ENCODE measurements at places on chromosomes 3 and 15. TPM values are rescaled to one million over a fixed set of nuclear protein-coding genes. Genes with fewer than 3 reads are reported as not detected.

- DNase-seq = no peak
Measured at GRCh38 chr15:86885616-86886015, 805.9 kb downstream of the AGBL1 start.

DNA sequence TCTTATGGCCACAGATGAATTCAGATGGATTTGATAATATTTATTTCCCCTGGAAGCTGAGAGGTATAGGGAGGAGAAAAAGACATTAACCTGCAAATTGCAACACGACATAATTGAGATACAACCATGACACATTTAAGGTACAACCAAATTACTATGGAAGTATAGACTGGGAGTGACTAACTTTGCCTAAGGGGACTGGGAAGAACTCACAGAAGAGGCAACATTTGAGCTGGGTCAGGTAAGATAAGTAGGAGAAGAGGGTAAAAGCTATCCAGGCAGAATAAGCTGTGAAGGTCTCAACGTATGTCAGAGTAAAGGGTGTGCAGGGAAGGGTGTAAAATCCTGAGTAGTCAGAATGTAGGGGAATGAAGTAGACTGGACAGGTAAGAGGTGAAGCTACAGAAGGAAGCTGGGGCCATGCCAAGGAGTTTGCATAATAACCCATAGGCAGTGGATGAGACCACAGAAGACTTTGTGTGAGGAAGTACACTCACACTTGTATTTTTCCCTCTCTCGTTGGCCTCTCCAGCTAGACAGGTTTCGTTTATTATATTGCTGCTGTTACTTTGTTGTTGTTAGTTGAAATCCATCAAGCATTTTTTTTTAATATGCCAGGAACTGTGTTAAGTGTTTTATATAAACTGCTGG lies 28.0 kb upstream of the PTX3 start:
- no peak for DNase-seq

GRCh38 chr3:122923611-122924010 lies 104.0 kb downstream of the SEMA5B start:
- no peak for DNase-seq

GRCh38 chr3:149621218-149622005 lies 36.4 kb downstream of the WWTR1 start:
- DNase-seq = no peak

DNA sequence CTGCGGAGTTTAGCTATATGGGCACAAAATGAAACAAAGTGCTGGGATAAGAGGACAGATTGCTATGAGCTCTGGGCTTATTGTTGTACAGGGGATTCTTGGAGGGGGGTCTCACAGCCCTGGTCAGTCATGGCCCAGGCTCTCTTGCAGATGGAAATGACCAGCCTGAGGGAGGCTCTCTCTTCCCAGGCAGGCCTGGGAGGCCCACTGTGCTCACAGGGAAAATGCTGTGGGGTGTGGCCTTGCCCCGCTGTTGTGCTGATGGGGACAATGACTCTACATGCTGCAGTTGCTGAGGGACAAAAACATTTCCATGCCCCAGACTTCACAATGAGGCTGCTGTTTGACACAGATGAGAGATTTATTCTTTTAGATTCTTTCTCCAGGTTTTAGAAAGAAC lies 202.2 kb downstream of the KLF13 start:
- no peak for DNase-seq

ST3GAL6 gene
- polyA plus RNA-seq = 2.0 TPM

GRCh38 chr3:72255791-72256559 lies 471.0 kb upstream of the PROK2 start:
- no peak for DNase-seq

RASGRF1 gene
- 0.90 TPM for polyA plus RNA-seq

DNA sequence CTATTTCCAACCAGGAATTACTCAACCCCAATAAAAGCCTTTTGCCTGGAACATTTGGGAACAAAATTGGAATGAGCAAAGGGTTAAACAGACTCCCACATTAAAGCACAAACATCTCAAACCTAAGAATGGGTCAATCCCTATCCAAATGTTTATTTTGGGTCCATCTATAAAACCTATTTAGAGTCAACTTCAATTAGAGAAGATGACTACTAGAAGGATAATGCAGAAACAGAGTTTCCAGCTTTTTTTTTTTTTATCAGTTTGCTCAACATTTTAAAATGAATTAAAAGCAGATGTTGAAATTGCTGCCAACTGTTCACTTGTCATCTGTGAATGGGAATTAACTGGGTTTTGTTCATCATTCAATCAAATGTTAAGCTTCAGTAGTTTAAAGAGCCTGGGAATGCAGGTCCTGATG lies 4.1 kb upstream of the TBC1D23 start:
- no peak for DNase-seq

- DNase-seq = no peak
Measured at GRCh38 chr3:112355307-112355687, 22.3 kb downstream of the CD200 start.

SENP5 gene
- polyA plus RNA-seq = 11.3 TPM

POC1A gene
- 1.3 TPM for polyA plus RNA-seq

DNA sequence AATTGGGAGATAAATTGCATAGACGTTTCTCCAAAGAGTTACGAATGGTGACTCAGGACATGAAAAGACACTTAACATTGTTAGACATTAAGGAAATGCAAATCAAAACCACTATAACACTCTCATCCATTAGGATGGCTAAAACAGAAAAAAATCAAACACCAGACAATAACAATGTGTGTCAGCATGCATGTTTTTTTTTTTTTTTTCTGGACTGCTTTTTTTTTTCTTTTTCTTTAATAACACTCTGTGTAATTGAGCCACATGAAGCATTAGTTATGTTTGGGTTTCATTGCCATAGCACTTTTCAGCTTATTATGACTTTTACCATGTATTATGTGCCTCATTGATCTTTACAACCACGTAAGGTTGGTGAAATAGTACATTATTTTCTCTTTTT lies 95.0 kb downstream of the NFKBIZ start:
- DNase-seq = no peak

GRCh38 chr15:70199124-70199482 lies 101.4 kb upstream of the TLE3 start:
- DNase-seq = no peak

P2RY14 gene
- polyA plus RNA-seq = 2.8 TPM

DNA sequence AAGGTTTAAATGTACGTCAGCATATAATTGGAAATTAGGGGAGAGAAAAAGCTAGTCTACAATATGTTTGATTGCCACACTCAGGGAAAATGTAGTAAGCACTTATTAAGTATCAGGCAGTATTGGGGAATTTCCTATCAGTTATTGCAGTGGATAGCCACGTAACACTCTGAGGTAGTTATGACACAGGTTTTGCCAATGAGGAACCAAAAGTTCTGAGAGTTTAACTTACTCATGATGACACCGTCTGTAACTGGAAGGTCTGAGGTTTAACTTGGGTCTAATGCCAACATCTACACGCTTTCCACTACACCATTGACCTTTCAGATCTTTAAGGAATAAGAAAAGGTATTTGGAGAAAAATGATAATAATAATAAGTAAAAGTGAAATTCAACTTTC lies 89.5 kb downstream of the ZMAT3 start:
- no peak for DNase-seq

DNA sequence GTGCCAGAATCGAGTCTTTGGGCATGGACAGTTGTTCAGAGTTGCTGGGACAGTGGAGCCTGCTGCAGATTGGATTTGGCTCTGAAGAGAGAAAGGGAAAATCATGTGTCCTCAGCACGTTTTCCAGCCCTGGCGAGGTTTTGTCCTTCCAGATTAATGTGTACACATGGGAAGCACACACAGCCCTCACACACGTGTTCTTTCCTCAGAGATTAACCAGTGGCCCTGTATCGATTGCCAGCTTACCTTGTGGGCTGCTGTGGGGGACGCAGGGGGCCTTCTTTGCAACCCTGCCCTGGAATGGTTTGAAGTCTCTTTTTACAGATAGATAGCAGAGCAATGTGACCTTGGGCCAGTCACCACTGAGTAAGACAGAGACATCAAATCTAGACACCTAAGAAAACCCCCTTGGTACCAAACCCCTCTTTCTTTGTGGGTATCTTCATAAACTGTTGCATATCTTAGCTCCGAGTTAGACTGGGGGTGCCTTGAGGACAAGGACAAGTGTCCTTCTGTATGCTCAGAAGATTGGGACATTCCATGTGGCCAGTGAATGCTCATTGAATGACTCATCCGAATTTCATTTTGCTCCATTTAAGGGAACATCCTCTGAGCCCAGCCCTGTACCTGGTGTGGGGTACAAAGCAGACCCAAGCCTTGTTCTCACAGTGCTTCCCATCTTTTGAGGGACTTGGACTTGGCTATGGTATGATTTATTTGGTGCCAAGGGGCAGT lies 48.0 kb downstream of the SMAD6 start:
- no peak for DNase-seq

- DNase-seq = no peak
Measured at GRCh38 chr15:69091654-69092053, 68.8 kb upstream of the GLCE start.

AGBL1 gene
- polyA plus RNA-seq = not detected

DNA sequence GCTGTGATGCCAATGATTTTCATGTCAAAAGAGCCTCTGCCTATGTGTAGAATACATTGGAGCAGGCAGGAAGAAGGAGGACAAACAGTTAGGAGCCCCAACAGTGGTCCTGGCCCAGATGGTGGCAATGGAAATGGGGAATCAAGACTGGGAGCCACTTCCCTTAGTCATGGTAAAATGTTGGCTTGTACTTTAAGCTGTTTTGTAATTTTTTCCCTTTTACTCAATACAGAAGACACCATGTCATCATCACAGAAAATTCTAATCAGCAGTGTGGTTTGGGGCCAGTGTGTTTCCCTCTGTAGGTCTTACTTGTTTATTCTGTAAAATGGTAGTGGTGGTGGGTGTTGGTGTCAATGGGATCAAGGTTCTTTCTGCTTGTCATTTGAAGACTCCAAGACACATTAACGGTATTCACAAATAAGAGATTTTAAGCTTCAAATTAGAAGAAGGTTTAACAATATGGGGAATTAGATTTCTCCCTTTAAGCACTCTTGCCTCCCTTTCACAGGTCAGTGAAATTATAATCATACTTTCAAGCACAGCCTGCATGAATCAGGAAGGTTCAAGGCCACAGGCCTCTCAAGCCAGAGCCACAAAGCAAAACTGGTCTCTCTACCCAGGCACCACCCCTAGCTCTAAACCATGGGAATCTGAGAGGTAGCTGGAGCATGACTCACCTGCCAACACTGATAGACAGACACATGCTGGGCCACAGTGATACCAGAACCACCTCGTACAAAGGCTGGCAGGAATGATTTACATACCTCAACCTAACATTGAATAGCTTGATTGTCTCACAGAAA lies 24.9 kb downstream of the SIAH2 start:
- no peak for DNase-seq

GRCh38 chr3:187401856-187402255 lies 33.7 kb downstream of the RTP4 start:
- no peak for DNase-seq

ZNF660 gene
- polyA plus RNA-seq = 6.7 TPM

GHSR gene
- polyA plus RNA-seq = not detected

DNA sequence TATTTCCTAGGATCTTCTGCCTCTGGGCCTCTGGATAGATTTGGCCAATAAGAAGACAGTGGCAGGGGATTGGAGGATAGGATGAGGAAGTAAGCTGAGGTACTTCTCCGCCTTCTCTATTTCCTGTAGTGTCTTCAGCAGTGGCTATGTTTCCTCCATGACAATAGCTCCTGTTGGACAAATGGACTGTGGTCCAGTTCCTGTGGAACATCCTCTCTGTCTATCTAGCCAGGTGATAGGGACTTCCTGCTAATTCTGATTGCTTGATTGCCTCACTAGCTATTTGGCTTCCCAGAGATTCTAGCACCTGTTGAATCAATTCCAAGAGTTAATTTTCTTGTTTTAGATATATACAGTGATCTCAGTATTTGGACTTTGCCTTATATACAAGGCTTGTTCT lies 456.2 kb upstream of the NECTIN3 start:
- no peak for DNase-seq

GPR62 gene
- polyA plus RNA-seq = 0.15 TPM

DNA sequence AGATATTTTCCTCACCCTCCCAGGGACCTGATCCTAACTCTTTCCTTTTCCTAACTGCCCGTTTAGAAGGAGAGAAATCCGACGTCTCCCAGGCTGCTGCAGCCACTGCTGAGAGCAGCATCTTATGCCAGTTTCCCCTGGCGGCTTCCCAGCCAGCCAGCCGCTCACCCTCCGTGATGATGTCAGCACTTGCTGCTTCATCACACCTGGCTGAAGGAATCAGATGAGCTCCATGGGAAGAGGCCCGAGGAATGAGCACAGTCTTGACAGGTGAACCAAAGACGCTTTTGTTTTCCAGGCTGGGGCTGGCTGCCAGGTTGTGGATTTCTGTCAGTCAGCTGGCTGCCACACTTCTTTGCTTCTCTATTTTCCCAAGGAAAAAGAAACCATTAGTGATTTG lies 445.1 kb upstream of the RBMS3 start:
- DNase-seq = no peak

ACKR4 gene
- polyA plus RNA-seq = 5.4 TPM

DNA sequence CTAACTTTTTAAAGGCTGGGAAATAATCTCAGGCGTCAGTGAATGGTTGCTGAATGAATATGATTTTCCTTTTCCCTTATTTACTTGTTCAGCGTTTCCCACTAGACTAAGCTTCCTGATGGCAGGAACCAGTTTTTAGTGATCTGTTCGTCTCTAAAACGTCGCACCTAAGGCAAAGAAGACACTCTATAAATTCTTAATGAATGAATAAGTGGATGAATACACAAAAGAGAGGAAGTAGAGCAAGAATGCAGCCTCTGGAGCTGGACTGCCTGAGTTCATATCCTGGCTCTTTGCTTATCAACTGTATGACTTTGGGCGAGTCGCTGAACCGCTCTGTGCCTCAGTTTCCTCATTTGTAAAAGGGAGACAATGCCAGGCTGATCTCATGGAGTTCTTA lies 38.7 kb downstream of the WNT7A start:
- DNase-seq = no peak
